ENCODE measurements at places on chromosomes 3 and 15.

- DNase-seq: no peak
Observed at GRCh38 chr15:79357566-79357965, 46.7 kb downstream of the TMED3 start.

DNA sequence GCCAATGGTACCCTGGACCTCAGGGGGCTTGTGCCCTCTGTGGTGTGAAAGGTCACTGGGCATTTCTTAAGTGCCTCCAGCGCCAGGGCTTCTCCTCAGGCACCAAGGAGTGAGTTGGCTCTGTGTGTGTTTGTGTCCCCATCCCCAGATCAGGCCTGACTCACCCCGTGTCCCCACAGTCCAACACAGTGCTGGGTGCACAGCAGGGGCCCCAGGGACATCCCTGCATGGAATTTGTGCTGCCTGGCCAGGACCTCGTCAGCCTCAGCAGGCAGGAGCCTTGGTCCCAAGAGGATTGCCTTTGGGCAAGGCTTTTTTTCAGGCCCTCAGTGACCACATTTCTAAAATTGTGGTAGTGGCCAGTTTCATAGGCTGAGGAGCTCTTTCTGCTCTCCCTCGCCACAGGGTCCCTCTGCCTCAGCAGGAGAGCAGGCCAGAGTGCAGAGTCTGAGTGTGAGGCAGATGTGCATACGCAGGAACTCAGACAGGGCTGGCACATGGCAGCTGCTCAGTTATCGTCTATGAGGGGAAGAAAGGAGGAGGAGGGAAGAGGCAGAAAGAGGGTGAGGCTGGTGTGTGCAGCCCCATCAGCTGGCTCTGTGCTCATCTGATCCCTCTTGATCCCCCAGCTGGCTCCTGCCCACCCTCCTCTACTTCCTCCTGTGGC lies 215.6 kb downstream of the RPLP1 start:
- DNase-seq: no peak

GRCh38 chr3:165521131-165521871 lies 315.9 kb downstream of the BCHE start:
- DNase-seq: no peak

- peak; percentile 25 for DNase-seq
Observed at GRCh38 chr3:130516645-130517512, at the start of gene COL6A6. Gene COL6A6, plus strand, starts transcription at chr3:130517177. Its CDS starts 43,188 bp downstream, at chr3:130560365.

GRCh38 chr3:182567700-182568099 lies 225.6 kb upstream of the ATP11B start:
- DNase-seq: no peak

DNA sequence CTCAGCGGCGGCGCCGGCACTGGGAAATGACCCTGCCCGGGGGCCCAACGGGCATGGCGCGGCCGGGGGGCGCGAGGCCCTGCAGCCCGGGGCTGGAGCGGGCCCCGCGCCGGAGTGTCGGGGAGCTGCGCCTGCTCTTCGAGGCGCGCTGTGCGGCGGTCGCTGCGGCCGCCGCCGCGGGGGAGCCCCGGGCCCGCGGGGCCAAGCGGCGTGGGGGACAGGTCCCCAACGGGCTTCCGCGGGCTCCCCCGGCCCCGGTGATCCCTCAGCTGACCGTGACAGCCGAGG lies 172 bp downstream of the ITPKA start:
- DNase-seq: no peak

- no peak for DNase-seq
Observed at GRCh38 chr3:136708333-136708985, 43.7 kb downstream of the STAG1 start.

DNA sequence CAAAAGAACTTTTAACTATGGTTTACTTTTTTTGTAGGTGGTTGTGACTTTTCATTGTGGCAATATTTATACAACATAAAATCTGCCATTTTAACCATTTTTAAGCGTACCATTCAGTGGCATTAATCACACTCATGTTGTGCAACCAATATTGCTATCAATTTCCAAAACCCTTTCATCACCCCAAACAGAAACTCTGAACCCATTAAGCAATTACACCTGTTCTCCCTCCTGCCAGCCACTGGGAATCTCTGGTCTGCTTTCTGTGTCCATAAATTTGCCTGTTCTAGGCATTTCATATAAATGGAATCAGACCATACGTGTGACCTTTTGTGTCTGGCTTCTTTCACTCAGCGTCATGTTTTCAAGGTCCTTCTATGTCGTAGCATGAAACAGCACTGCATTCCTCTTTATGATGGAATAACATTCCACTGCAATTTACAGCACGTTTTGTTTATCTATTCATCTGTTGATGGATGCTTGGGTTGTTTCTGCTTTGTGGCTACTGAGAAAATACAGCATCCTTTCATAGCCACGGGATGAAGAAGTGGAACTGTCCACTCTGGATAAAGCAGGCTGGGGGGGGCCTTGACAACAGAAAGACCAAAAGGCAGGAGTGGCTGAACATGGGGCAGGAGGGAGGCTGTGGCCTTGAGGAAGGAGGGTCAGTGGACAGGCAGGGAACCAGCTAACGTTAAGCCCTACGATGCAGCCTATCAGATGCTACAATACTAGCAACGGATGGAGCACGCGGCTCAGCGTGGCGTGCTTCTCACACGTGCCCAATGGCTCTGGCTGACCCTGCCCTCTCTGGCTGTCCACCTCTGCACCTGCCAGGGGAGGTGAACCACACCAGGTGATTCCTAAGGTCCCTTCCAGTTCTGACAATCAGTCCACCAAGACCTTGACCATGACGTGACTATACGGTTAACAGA lies 110.9 kb downstream of the SEC22A start:
- DNase-seq: no peak

GRCh38 chr15:38401701-38402100 lies 52.2 kb upstream of the FAM98B start:
- no peak for DNase-seq

GRCh38 chr15:98120561-98120960 lies 160.1 kb downstream of the ARRDC4 start:
- peak; percentile 31 for DNase-seq

- DNase-seq: no peak
Observed at GRCh38 chr15:35182841-35183479, 97.9 kb upstream of the NANOGP8 start.

DNA sequence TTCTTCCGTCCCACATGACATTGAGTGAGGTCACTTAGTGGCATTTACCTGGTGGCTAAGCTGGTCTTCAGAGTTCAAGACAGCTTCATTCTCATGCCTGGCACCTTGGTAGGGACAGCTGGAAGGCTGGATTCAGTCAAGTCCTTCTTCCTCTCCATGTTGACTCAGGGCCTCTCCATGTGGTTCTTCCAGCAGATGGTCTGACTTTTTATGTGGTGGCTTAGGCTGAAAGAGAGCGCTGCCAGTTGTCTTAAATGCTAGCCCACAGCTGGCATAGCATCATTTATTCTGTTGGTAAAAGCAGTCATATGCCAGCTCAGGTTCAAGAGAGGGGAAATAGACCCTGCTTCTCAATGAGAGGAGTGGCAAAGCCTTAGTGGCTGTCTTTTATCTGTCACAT lies 53.0 kb upstream of the CTDSPL start:
- DNase-seq: no peak

GRCh38 chr3:37387462-37387861 lies 213.1 kb upstream of the LRRFIP2 start:
- DNase-seq: no peak

- DNase-seq: no peak
Observed at GRCh38 chr3:186368176-186368575, 6.1 kb upstream of the DGKG start.

DNA sequence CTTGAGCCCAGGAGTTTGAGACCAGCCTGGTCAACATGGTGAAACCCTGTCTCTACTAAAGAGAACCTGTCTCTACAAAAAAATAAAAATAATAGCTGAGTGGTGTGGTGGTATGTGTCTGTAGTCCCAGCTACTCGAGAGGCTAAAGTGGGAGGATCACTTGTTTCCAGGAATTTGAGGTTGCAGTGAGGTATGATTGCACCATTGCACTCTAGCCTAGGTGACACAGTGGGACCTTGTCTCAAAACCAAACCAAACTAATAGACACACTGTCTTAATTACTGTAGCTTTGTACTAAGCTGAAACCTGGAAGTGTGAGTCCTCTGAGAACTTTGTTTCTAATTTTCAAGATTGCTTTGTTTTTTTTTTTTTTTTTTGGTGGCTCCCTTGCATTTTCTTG lies 30.4 kb downstream of the MGA start:
- DNase-seq: no peak

- DNase-seq: no peak
Observed at GRCh38 chr3:27720899-27721716, 1.0 kb downstream of the EOMES start.

DNA sequence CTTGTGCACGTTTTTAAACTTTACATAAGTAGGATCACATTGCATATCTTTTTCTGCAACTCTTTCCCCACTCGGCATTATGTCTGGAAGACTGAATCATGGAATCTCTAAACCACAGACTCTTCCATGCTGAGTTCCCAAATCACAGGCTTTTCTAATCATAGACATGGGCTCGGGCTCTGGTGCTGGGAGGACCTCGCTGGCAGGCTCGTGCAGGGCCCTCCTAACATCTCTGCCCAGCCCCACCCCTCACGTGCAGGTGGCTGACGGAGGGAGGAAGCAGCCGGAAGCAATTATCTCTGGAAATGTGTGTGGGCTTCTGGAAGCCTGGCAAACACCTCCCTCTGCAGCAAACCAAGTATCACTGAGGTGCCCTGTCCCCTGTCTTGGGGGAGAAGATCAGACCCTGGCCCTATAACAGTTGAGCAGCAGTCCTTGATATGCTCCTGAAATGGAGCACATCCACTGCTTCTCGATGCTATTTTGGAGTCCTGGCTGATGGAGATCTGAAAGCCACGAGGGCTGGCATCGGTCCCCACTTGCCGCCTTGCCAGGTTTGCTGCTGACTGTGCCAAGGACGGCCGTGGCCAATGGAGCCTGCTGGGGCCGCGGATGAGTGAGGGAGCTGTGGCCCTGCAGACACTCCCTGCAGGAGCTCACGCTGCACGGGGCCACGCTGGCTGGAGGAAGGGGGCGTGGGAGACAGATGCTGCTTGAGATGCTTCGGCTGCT lies 4.4 kb upstream of the IQSEC1 start:
- peak; percentile 15 for DNase-seq

DNA sequence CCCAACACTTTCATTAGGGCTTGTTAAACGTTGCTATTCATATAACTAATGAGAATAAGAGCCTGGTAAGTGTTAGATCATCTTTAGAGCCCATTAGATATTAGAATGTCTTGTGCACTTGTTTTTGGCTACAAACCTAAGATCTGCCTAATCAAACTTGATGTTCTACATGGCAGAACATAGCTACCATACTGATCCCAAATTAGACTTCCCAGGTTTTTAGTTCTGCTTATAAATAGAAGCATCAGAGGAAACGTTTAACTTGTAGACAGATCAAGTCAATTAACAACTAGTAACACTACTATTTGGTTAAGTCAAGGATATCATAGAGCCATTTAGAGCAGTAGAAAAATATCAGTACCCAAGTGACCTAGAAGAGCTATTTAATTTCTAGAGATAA lies 11.7 kb upstream of the KPNA4 start:
- DNase-seq: no peak

DNA sequence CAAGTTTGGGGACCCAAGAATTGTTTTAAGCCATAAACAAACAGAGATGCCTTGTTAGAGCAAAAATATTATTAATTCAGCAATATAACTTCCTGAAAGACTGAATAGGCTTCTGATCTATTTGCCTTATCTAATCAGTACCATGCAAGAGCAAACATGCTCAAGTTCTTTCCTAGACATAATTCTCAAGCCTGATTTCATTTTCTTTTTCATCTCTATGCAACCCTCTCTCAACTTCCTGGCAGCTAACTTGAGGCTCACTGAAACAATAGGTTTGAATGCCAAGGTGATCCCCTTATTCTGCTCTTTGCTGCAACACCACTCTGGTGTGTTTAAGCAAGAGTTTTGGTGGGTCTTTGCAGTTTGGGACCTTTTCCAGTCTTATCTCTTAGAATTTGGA lies 230.9 kb upstream of the CD96 start:
- DNase-seq: no peak

GRCh38 chr15:56176996-56177395 lies 66.7 kb downstream of the RFX7 start:
- no peak for DNase-seq

DNA sequence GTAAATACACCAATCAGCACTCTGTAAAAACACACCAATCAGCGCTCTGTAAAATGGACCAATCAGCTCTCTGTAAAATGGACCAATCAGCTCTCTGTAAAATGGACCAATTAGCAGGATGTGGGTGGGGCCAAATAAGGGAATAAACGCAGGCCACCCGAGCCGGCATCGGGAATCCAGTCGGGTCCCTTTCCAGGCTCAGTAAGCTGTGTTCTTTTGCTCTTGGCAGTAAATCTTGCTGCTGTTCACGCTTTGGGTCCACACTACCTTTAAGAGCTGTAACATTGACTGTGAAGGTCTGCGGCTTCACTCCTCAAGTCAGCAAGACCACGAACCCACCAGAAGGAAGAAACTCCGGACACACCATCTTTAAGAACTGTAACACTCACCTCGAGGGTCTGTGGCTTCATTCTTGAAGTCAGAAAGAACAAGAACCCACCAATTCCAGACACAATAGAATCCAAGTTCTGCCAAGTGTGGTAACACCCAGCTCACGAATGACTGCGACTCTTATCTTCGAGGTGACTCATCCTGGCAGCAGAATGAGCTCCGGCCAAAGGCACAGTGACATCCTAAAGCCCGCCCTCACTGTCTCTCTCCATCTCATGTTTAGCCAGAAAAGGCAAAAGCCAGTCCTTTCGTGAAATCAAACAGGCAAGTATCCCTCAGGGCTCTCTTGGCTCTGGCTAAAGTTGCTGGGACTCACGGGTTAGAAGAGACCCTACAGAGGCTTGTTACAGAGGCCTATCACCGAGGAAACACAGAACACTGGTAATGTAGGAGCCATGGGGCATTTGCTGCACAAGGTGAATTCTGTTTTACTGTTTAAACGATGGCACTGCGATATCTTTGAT lies 155.2 kb downstream of the FAM43A start:
- DNase-seq: peak; percentile 50

DNA sequence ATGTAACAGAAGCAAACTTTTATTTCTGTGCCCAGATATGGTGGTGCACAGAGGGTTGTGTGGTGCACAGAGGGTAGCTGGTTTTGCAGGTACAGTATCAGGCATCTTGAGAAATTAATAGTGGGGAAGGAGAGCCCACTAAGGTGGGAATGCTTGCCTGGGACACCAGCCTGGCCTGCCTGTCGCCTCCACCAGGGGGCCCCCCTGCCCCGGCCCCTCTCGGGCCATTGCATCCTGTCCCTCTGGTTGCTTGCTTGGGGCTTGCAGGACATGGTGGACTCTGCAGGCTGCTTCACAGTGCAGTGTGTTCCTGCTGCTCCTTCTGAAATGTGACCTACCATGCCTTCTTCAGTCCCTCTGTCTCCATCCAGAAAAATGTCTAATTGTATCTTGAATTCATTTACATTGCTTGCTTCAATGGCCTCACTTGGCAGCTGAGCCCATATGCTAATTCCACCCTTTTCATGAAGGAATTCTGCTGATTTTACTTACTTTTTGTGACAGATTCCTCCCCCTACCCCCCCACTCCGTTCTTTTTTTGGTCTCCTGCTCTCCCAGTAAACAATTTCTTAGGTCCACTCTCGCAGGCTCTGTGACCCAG lies 73.6 kb downstream of the EEFSEC start:
- DNase-seq: peak; percentile 71

GRCh38 chr3:179189759-179190158 lies 41.6 kb downstream of the PIK3CA start:
- DNase-seq: no peak

- no peak for DNase-seq
Observed at GRCh38 chr3:113213896-113214587, 2.7 kb downstream of the BOC start.

GRCh38 chr3:192896208-192896607 lies 21.4 kb downstream of the MB21D2 start:
- DNase-seq: no peak
